ENCODE measurements at places on chromosomes 11 and 22. TPM values are rescaled to one million over a fixed set of nuclear protein-coding genes. Genes with fewer than 3 reads are reported as not detected.

DNA sequence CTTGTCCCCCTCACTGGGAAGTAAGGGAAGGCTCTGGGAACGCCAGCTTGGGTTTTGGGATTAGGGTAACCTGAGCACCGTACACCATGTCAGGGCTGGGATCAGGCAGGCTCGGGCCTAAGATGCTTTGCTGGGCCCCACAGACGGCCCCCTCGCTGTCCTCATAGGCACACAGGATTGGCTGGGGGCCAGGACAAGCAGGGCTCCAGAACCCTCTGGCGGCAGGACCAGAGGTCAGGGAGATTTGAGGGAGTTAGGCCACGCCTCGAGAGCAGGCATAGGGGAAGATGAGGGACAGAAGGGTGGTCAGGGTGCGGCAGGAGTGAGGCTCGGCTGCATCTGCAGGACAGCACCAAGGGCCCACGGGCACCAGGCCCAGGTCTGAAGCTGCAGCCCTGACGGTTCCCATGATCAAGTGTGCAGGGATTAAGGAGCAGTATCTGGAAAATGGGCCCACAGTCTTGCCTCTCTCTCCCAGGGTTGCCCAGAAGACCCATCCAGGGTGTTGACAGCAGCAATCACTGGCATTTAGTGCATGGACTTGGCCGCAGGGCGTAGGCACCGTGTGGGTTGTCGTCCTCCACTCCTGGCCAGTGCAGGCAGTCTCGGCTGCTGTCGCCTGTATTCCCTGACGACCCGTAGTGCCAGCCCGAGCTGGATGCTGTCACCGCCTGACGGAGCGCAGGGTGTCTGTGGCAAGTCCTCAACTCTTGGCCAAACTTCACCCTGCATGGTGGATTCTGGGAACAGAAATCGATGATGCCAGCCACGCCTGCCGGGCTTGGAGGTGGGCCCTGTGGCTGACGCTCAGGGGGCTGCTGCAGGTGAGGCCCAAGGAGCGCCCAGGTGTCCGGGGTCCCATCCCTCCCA, 15.7 kb upstream of the GNB1L start:
- DNase-seq: no peak

DNA sequence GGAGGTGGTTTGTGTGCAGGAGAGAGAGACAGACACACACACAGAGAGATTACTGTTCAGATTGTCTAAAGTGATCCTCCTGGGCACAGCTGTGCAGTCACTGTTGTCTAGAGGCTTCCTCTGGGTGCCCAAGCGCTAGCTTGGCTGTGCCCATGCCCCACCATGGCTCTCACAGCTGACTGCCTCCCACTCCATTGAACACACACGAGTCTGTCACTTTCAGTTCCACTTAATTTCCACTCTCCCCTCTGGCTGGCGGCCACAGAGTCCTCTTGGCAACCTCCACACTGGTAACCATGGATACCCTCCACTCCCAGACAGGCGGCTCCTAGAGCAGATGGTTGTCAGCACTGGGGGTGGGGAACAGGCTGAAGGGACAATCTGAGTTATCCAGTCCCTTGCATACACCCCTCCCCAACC, 29.1 kb downstream of the MAP6 start:
- no peak for DNase-seq

GRCh38 chr22:47151064-47151463, 388.6 kb downstream of the TBC1D22A start:
- no peak for DNase-seq

DNA sequence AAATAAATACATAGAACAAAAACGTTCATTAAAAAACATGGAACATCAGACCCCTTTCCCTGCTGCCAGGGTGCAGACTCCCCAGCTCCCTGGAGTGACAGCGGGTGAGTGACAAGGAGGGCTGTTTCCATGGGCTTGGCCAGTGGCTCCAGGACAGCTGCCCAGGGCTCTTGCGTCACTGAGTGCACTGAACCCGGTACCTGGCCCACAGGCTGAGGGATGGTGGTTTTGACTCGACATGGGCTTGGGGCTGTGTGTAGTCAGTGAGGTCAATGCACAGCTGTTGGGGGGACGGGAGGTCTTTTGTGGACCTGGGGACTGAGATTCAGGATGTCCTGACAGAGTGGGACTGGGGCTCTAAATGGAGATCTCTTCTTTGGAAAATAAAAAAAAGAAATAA, 142.1 kb upstream of the B3GAT1 start:
- no peak for DNase-seq

DNA sequence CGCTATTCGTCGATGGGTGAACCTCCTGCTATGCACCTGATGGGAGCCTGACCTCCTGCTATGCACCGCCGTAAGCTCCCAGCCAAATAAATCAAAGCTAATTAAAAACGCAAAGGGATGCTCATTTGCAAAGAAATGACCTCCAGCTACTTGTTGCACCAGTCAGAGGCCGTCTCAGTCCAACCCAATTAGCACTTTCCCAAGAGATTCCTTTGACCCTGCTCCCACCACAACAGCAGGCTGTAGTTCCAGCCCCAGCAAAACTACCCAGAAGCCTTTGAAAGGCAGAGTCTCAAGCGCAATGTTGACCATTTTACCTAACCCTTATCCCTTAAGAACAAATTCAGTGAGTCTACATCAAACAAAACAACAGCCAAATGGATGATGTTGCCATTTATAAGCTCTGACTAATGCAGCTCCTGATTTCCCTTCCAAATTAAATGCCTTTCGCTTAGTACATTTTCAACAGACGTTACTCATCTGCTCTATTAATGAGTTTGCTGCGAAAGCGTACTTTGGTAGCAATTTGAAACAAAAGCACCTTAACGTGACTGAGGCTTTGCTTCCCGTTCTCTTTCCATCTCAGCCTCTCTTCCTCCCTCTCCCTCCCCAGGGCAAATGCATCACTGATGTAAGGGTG, 17.2 kb upstream of the BSX start:
- DNase-seq: no peak

DNA sequence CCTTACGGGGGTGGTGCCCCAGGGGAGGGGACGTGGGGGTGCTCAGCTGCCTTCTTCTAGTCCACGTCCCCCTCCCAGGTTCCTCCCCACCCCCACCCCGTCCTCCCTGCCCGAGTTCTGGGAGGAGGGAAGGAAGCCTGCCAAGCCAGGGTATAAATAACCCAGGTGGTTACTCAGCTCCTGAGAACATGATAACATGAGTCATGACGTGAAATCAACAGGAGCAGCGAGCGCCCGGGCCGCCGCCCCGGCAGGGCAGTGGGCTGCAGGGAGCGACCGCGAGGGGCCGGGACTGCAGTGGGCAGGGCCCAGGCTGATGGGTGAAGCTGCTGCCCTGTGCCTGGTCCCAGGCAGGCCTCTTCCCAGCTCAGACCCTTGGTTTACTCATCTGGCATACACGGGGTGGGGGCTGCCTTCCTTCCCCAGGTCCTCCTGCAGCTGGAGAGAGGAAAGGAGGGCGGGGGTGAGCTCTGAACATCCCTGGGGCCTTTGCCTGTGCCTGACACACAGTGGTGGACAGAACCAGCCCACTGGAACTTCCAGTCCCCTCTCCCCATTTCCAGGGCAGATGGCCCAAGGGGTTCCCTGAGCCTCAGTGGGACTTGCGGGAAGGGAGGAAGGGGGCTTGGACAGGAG, 8.8 kb upstream of the PDGFB start:
- peak; percentile 50 for DNase-seq

- no peak for DNase-seq
Observed at GRCh38 chr11:33690290-33691065, 10.1 kb downstream of the C11orf91 start.

DNA sequence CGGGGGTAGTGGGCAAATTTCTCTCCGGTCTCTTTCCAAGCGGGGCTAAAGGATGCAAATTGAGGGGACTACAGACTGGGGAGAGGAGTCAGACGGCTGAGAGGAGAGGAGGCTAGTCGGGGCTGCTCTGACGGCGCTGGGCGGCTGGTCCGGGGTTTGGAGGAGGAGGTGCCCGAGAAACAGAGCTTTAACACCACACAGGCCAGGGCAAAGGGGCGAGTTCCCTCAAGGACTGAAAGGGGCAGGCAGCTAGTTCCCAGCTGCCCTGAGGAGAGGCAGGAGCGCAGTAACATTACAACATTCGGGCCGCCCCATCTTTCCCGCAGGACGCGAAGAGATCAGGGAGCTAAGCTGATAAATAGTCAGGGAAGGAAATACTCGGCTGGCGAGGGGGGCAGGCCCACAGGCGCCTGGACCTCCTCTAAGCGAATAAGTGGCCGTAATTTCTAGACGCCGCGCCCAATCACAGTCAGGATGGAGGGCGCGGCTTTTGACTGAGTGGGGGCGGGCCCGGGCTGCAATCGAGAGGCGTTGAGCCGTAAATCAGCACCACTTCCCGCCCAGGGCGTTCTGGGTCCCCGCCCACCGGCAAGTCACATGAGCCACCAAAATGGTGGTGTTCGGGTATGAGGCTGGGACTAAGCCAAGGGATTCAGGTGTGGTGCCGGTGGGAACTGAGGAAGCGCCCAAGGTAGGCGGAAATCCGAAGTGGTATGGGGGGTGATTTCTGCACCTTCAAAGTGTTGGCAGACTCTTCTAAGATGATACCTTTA, at the start of gene TMEM126B:
TSS of gene TMEM126B (plus strand) at position 596 of the 773 bp plus-strand sequence. CDS start at position 611, 15 bp downstream.
- DNase-seq: peak; percentile 97

DNA sequence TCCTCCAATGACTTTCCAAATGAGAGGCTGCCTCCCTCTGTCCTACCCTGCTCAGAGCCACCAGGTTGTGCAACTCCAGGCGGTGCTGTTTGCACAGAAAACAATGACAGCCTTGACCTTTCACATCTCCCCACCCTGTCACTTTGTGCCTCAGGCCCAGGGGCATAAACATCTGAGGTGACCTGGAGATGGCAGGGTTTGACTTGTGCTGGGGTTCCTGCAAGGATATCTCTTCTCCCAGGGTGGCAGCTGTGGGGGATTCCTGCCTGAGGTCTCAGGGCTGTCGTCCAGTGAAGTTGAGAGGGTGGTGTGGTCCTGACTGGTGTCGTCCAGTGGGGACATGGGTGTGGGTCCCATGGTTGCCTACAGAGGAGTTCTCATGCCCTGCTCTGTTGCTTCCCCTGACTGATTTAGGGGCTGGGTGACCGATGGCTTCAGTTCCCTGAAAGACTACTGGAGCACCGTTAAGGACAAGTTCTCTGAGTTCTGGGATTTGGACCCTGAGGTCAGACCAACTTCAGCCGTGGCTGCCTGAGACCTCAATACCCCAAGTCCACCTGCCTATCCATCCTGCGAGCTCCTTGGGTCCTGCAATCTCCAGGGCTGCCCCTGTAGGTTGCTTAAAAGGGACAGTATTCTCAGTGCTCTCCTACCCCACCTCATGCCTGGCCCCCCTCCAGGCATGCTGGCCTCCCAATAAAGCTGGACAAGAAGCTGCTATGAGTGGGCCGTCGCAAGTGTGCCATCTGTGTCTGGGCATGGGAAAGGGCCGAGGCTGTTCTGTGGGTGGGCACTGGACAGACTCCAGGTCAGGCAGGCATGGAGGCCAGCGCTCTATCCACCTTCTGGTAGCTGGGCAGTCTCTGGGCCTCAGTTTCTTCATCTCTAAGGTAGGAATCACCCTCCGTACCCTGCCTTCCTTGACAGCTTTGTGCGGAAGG, 2.9 kb downstream of the APOC3 start:
- DNase-seq: no peak

DNA sequence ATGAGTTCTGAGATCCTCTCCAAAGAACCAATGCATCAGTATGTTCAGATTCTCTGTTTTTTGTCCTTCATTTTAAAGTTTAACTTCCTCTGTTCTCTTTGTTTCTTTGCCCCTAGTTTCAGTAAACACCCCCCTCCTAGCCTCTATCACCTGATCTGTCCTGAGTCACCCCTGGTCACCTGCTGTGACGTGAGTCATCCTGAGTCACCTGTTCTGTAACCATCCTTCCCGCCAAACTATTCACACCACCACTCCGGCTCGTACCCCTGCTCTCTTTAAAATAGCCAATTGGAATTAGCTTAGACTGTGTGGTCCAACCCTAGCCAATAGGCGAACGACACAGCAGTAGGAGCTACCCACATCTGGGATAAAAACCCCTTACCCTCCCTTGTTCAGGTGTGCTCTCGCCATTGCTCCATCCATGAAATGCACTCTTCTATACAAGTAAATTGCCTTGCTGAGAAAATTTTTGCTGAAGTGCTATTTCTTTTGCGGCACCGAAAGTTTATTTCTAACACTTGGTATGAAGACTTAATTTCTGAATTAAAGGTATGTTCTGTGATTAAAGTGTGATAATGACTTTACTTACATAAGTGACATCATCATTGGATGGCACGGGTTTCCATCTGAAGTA, 318.4 kb downstream of the AASDHPPT start:
- DNase-seq: no peak

Gene BATF2
- total RNA-seq: 0.53 TPM

Gene FAM83F
- not detected for total RNA-seq

Gene ATM
- 144 TPM for total RNA-seq

Gene F2
- total RNA-seq: not detected

Gene TCP11L1
- 19.0 TPM for total RNA-seq

Gene MRPL49
- 36.5 TPM for total RNA-seq

Gene MTFP1
- total RNA-seq: 52.1 TPM

Gene DENND6B
- total RNA-seq: 5.0 TPM

Gene OOSP1
- not detected for total RNA-seq
